Foreskin keratinocyte (primary cell): ENCODE measurements at places on chromosomes 4 and X. TPM values are rescaled to one million over a fixed set of nuclear protein-coding genes. Genes with fewer than 3 reads are reported as not detected.

The USP51 gene
- total RNA-seq: 0.67 and 0.85 TPM in 2 replicates

DNA sequence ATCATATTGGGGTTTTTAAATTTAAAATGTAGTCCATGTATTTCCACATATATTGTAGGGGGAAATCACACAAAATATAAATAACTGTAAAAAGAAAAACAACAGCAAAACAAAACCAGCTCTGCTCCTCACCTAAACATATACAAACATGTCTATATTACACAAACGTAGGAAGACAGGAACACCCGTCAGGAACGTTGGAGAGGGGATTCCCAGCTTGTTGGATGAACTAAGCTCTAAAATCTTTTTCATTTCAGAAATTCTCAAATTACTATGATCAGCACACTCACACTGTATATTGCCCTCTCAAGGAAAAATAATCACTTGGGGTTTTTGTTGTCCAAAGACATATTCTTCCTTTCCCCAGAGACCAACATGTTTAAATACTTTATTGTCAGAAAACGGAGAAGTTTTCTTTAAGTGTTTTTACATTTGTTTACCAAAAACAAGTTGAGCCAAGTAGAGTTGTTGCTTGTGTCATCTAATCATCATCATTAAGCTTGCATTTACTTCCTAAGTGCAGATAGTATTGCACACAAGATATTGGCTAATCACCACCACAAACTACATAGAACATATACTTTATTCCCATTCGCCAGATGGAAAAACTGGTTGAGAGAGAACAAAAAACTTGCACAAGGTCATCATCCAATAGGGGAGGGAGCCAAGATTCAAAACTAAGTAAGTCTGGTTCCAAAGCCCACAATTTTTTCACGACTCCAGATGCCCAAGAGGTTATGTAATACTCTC is 2.4 kb upstream of the TLR10 start:
- no peak for DNase-seq

- DNase-seq: no peak
Observed at GRCh38 chr4:125518281-125518680, 203.5 kb downstream of the FAT4 start.

GRCh38 chr4:25638806-25639205 is 16.8 kb upstream of the SLC34A2 start:
- no peak for DNase-seq

The GABRE gene
- 8.3 and 9.8 TPM in 2 replicates for total RNA-seq

GRCh38 chr4:152803541-152803940 is 23.8 kb downstream of the ARFIP1 start:
- DNase-seq: no peak

The REELD1 gene
- not detected in 2 replicates for total RNA-seq
